ENCODE measurements at places on chromosomes 2 and 18.

GRCh38 chr2:18117592-18117991 is 239.1 kb downstream of the KCNS3 start:
- DNase-seq: no peak

DNA sequence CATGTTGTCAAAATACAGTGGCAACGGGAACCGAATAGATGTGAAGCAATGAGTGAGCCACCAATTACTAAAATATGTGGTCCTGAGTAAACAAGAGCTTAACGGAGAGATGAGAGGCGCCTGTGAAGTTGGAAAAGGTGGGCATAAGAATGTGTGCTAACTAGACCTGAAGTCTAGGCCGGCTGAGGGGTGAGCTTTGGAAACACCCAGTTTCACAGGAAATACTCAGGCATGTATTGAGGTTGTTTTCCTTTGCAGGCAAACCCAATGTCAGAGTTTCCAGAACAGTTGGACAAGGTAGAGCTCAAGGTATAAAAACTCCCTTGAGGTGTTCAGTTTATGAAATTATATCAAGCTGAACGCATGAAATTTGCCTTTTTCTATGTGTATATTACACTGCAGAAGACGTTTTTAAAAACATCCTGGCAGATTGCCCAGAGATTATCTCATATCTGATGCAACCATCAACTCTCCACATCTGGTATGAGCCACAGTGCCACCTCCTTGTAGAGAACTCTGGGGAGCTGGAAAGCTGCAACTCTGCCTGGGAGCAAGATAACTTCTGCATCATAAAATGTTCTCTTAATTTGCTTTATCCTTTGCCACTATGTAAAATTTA is 3.9 kb upstream of the WDSUB1 start:
- DNase-seq: no peak

DNA sequence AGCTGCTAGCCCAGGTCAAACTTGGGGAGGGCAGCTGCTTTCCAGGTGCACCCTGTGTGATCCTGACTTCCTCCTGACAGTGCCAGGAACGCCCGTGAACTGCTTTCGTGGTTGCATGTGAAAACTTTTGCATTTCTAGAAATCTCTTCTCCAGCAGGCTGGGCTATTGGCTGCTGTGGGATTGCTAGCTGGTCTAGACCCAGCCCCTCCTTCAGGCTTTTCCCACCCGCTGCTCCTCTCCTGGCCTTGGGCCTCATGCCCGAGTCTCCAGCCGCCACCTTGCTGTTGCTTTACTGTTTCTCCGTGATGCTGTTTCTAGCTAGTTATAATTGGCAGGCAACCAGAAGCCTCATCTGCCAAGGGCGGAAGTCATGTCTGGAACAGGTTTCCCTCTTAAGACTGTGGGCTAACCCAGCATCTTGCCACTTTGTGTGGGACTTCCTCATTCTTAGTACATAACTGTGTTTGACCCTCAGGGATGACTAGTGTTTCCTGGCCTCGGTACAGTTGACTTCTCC is 27.0 kb upstream of the MGAT4A start:
- peak; percentile 78 for DNase-seq

DNA sequence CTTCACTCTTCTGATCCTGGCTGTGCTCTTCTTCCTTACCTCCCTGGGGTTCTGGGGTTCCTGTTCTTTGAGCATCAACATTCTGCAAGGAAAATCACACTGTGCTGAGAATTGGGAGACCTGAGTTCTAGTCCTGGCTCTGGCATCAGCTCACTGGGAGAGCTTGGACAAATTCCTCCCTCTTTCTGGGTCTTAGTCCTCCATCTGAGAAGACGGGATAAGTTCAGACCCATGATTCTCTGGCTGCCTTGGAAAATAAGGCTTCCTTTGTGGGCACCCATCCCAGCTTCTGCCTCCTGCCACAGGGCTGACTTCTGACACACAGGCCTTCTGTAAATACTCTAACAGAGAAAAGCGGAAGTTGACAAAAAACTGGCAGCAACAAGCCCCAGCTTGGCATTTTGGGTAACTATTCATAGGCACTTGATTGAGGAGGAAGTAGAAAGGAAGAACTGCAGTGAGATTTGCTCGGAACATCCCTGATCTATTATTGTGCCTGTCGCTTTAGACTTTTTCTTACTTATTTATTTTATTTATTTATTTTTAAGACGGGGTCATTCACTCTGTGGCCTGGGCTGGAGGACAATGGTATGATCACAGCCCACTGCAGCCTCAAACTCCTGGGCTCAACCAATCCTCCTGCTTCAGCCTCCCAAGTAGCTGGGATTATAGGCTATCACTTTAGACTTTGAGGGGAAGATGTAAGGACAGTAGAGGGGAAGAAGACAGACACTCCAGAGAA is 7.9 kb downstream of the PCBP1 start:
- DNase-seq: peak; percentile 63

- no peak for DNase-seq
Measured at GRCh38 chr2:178846458-178846802, 39.2 kb upstream of the TTN start.

DNA sequence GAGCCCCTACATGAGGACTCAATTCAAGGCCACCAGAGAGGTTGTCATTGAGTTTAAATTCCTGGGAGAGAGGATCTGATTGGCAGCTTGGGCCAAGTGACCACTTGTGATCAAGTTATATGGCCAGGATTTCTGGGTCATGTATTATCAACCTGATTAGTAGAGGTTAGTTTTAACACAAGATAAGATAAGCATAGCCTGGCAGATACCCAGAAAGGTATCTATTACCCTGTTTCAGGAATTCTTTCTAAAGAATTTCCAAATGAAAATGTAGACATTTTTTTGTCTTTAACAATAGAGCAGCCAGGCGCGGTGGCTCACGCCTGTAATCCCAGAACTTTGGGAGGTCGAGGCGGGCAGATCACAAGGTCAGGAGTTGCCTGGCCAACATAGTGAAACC is 50.5 kb downstream of the BABAM2 start:
- no peak for DNase-seq

GRCh38 chr2:15348045-15348444 is 213.1 kb downstream of the NBAS start:
- DNase-seq: no peak

- no peak for DNase-seq
Measured at GRCh38 chr2:234422981-234423431, 73.9 kb downstream of the ARL4C start.

DNA sequence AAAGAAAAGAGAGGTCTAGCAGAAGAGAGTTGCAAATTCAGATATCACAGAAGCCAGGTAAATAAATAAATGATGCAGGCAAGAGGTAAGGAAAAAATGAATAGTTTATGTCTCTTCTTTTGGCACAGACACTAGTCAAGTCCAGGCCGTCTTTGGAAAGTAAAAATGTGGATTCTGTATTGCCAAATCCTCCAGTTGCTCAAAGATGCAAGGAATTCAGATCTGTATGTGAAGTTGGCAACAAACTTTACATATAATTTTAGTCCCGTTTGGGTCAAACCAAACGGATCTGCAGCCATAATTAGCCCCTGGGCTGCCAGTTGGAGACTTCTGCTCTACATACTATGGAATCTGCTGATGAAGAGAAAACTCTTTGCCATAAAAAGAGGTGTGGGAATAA is 200.5 kb upstream of the RND3 start:
- no peak for DNase-seq

GRCh38 chr2:126981476-126981875 is 82.8 kb downstream of the TEX51 start:
- DNase-seq: no peak
